ENCODE measurements at places on chromosomes 6 and 20.

GRCh38 chr6:128560966-128561365 is 40.6 kb upstream of the PTPRK start:
- DNase-seq, result no peak

- no peak for DNase-seq
Observed at GRCh38 chr20:20206788-20207187, 154.5 kb downstream of the CFAP61 start.

- DNase-seq, result no peak
Observed at GRCh38 chr20:2991532-2991931, 51.9 kb upstream of the GNRH2 start.

- no peak for DNase-seq
Observed at GRCh38 chr6:77034161-77034560, 429.1 kb downstream of the HTR1B start.

GRCh38 chr6:88952065-88952704 is 11.2 kb downstream of the RNGTT start:
- DNase-seq, result no peak

- no peak for DNase-seq
Observed at GRCh38 chr6:121971931-121972335, 427.5 kb upstream of the HSF2 start.

DNA sequence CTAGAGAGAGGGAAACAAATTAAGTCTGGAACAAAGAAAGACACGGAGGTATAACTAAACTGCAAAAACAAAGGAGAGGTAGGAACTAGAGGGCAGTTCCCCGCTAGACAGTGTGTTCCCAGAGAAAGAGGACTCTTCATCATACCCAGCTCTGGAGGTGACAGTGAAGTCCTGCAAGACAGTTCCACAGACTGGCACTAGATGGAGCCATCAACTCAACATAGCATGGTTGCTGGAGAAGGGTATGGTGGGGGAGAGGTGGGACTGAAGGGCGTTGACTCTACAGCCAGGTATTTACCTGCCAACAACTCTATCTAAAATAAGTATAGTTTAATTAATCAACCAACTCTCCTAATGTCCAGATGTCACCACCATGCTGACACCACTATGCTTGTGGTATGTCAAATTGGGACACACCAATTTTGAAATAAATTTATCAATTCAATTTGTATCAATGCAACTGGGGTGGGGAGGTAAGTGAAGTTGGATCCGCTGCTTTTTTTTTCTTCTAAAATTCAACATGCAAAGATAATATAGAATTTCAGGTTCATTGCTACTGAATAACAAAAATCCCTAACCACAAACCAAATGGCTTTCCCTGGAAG is 9.7 kb downstream of the BACH2 start:
- DNase-seq, result no peak
